ENCODE measurements at places on chromosomes 3 and 15.

DNA sequence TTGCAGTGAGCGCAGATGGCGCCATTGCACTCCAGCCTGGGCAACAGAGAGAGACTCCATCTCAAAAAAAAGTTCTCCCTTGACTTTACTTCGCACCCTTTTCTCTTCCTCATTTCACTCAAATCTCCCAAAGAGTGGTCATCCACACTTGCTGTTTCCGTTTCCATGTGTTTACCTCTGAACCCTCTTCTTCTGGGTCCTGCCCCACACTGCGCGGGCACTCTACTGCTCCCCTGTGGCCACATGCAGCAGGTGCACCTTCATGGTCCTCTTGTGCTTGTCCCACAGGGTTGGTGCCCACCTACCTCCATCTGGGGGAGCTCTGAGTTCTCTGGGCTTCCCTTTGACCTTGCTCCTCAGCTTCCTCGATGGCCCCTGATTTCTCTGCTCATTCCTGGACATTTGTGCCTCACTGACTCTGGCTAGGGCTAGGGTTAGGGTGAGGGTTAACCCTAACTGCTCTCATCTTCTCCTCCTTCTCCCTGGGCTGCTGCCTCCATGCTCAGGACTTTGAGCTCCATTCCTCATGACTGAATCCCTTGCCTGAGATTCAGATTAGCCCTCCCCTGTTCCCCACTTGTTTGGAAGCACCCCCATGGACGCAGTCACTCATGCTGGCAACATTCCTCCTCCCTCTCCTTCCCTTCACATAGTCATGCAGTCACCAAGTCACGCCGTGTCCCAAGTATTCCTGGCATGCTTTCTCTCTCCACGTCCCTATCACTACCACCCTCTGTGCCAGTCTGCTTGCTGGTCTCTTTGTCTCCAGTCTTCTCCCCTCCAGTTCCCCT is 26.6 kb upstream of the KY start:
- no peak for DNase-seq

GRCh38 chr3:140559546-140559945 is 118.3 kb upstream of the TRIM42 start:
- no peak for DNase-seq

DNA sequence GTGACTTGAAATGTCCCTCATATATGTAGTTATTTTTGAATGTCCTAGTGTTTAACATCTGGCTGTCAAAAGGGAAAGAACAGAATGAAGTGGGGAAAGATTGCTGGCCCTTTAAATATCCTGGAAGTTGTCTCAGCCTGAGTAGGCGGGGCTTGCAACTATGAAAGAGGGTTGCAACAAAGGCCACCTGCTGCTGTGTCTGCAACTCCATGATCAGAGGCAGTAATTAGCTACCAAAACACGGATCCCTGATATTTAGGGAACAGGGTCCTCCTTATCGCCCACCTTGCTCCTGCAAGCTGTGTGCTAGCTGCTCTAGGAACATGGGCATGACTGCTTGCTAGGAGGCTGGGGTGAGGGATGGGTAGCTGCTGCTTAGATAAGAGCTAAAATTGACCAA is 100.2 kb upstream of the CFAP20DC start:
- no peak for DNase-seq

DNA sequence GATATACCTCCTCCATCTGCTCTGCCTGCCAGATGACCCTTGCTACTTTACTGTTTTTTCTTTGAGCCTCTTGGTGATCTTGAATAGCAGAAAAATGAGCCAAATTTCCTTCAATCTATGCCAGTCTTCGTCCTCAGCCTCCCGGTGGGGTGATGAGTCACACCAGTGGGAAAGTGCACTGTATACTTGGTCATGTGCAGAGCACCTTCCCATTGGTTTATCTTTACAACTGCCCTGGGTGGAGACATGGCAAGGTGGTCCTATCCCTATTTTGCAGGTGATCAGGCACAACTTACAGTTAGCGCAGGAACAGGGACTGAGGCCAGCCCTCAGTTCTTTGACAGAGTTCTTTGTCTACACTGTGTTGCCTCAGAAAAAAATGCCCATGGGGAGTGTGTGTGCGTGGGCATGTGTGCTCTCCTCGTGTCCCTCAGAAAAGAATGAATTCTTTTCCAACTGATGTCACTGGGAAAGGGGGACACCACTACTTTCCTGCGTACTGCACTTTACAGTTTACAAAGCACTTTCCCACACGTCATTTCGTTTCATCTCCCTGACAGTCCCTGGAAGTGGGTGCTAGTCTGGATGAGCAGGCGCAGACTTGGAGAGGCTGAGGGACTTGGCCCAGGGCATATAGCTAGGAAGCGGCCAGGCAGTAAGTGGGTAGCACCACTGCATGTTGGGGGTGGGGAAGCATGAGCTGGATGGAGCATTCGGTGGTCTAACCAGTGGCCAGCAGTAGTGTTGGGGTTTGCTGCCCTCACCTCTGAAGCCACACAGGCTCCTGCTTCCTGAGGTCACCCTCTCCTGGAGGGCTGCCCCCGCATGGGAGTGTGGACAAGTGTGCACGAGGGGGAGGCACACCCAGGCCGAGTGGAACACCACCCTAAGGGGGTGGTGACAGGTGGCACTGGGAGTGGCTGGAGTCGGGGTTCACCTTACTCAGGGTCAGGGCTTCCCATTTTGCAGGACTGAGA is 24.1 kb downstream of the SMAD3 start:
- DNase-seq, result no peak

- no peak for DNase-seq
Observed at GRCh38 chr3:24316887-24317383, 177.7 kb downstream of the THRB start.

DNA sequence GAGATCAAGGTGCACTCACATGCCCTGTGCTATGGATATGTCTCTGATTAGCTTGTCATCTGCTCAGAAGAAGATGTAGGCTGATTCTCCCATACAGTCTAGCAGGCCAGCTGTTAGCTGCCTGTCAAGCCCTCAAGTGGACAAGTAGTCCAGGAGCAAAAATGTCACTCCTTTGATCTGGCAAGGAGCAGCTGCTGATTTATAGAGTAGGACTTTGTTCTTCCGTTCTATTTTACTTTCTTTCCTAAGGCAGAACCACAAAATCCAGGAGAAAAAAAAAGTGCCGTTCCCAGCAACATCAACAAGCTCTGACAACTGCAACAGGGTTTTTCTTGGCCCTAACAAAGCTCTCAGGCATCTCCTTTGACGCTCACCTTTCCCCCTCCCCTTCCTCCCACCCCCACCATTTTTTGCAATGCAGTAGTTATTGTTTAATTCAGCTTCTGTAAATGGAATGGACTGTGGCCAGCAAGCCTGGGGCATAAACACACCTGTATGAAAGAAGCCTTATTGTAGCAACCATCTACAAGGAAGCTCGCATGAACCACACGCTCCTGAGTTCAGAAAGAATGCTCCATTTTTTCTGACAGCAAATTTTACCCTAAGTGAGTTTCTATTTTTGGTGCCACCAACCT is 196.3 kb downstream of the MEIS2 start:
- DNase-seq, result no peak

DNA sequence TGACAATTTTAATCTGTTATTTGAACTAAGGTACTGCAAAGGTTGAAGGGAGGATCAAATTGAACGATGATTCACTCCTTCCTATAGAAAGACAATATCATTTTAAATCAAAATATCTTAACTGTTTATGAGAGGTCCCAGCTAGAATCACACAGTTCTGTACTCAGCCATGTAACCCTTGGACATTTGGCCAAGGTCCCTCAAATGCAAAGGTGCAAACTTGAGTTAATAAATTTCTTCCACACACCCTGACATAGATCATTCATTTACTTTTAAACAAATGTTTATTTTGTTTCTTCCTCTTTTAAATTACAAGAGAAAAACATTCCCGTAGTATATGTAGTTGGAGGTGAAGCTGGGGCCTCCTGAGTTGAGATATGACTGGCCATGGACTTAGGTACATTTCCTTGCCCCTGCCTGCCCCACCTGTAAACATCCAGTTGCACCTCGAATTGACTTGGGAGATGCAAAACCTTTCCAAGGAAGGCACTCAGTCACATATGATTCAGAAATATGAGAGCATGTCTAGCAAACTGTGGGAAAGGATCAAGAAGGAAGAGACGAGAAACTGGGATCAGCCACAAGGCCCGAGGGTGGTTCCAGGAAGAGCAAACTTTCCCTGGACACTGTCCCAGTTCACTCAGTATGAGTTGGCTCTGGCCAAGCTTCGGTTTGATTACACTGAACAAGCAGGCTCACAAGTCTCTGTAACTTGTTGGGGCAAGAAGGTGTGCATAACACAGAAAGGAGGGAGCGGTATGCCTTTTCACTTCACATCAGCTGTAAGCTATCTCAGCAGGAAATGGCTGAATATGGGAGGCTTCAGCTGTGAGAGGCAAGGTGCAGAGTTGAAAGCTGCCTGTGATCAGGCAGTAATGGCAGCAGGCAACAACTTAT is 6.7 kb downstream of the TNFSF10 start:
- DNase-seq, result no peak
